ENCODE measurements at places on chromosomes 11 and 22. TPM values are rescaled to one million over a fixed set of nuclear protein-coding genes. Genes with fewer than 3 reads are reported as not detected.

Gene ST14
- total RNA-seq, result 2.9 TPM

Gene THYN1
- total RNA-seq, result 37.1 TPM

Gene KRTAP5-2
- not detected for total RNA-seq

Gene CAVIN3
- total RNA-seq, result 51.5 TPM

Gene C11orf91
- total RNA-seq, result 1.7 TPM

Gene UCP3
- total RNA-seq, result 2.2 TPM

Gene BUD13
- 8.1 TPM for total RNA-seq

Gene MS4A8
- total RNA-seq, result not detected

Gene VSTM5
- 0.21 TPM for total RNA-seq

Gene FAM227A
- total RNA-seq, result 0.44 TPM

Gene EHF
- total RNA-seq, result 0.65 TPM

Gene ANO9
- total RNA-seq, result 0.55 TPM

Gene CCDC81
- 0.65 TPM for total RNA-seq

Gene BRMS1
- 19.3 TPM for total RNA-seq

Gene C22orf42
- total RNA-seq, result not detected

Gene NXPE2
- not detected for total RNA-seq

Gene DDIAS
- total RNA-seq, result 0.86 TPM

Gene RAG2
- total RNA-seq, result not detected

Gene SPTBN2
- total RNA-seq, result 3.2 TPM

Gene HEPN1
- total RNA-seq, result not detected

Gene POU2AF1
- 0.10 TPM for total RNA-seq

Gene SMTNL1
- total RNA-seq, result not detected

Gene DAGLA
- total RNA-seq, result 5.0 TPM

Gene TPBGL
- 0.21 TPM for total RNA-seq

Gene CDCA5
- 0.81 TPM for total RNA-seq

Gene NLRP14
- not detected for total RNA-seq

Gene PLEKHB1
- total RNA-seq, result 9.9 TPM

Gene PATE4
- total RNA-seq, result not detected

Gene B3GAT1
- 0.35 TPM for total RNA-seq

Gene KRTAP5-8
- not detected for total RNA-seq

Gene TREH
- total RNA-seq, result not detected

Gene OR8U1
- total RNA-seq, result not detected

Gene ABCC8
- 1.9 TPM for total RNA-seq

Gene HEPACAM
- total RNA-seq, result 4.6 TPM

Gene OR5AS1
- not detected for total RNA-seq

Gene MRGPRE
- total RNA-seq, result 0.15 TPM

Gene APOL4
- 11.4 TPM for total RNA-seq

Gene CCDC179
- not detected for total RNA-seq

Gene CBY1
- total RNA-seq, result 39.1 TPM

Gene CRYBB1
- 1.9 TPM for total RNA-seq
